ENCODE measurements at places on chromosomes 16 and 17.

DNA sequence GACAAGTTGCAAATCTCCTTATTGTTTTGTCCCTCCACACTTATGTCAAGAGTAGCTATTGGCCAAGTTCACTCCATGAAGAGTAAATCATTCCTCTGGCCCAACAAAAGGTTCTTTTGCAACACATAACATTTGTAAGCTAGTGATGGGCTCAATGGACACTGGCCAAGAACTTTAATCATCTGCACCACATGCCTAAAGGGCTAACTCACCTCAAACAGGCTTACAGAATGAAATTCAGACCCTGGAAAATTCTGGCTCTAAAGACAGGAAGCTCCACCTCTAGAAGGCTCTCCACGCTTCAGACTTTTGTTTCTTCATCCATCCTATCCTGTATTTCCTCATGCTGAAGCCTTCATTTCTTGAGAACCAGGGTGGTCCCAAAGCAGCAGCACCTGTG, 10.9 kb upstream of the ANKFN1 start:
- peak; percentile 10 for DNase-seq

DNA sequence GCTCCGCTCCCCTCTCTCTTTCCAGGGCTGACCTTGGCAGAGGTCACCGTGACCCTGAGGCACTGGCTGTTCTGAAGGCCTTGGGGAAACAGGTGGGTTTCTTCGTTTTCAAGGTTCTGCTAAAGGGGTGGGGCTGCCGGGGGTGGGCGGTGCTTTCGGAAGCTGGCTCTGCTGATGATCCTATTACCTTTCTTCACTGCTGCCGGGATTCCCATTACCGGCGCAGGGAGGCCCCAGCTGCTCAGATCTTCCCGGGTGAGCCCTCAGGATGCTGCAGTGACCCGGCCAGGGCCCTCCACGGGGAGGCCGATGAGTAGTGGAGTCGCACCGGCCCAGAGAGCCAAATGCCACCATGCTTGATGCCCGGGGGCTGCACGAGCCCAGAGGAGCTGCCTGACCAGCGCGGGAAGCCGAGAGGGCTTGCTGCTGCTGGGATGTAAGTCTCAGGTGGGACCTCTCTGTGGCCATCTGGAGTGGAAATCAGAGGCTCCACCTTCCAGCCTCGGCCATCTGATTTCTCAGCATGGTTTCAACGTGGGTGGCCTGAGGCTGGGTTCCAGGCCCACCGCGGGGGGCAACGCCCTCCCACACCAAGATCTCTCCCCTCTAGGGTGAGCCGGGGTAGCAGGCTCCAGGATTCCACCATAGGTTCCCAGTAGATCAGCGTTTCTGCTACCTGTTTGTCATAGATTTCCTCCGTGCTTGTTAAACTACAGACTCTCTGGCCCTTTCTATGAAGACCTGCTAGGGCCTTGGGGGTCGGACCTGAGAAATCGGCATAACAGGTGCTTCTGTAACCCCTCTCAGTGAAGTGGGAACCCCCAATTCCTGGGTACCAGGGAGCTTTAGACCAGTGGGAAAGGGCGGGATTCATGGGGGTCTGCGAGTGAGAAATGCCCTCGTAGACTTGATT, 21.6 kb upstream of the ADCY7 start:
- DNase-seq, result no peak

DNA sequence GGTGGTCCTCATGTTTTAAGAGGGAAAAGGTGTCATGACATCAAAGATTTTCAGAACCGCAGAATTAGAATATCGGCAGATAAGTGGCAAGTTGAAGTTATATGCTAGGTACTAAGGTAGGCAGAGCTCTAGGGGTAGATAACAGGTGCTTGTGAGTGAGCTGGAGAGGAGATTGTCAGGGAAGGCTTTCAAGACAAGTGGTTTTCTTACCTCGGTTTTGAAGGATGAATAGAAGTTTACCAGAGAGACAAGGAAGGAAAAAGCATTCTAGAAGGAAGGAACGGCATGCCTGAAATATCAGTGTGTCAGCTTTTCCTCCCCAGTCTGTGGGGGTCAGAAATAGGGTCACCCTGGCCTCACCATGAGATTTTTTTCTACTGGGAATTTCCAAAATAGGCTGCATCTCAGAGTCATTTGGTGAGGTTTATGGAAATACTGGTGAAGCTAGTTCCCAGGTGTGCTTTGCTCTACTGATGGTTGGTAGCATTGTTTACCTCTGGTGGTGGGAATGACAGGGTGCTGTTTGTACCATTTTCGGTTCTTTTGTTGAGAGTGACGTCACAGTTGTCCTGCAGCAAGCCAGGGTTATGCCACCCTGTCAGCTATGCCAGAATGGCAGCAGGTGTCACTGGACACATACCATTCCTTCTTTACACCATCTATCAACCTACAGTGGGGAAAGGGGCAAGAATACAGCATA, 112.5 kb downstream of the MSI2 start:
- DNase-seq, result no peak

GRCh38 chr17:43431714-43432523, 33.1 kb downstream of the ARL4D start:
- DNase-seq, result no peak

DNA sequence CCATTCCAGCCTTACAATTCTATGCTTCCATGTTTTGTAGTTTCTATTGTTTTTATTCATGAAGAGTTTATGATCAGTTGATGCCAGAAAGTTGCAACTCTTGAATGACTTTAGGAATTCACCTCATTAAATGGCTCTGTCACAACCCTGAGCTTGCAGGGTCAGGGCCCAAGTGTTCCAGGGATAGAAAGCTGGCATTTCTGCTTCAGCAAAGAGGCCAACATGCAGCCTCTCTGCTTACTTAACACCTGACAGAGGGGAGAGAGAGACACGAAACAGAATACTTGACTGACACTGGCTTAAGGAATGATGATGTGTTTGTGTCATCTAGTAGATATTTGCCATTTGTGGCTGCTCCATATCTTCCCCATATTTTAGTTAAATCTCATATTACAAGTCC, 328.1 kb downstream of the CA10 start:
- no peak for DNase-seq

DNA sequence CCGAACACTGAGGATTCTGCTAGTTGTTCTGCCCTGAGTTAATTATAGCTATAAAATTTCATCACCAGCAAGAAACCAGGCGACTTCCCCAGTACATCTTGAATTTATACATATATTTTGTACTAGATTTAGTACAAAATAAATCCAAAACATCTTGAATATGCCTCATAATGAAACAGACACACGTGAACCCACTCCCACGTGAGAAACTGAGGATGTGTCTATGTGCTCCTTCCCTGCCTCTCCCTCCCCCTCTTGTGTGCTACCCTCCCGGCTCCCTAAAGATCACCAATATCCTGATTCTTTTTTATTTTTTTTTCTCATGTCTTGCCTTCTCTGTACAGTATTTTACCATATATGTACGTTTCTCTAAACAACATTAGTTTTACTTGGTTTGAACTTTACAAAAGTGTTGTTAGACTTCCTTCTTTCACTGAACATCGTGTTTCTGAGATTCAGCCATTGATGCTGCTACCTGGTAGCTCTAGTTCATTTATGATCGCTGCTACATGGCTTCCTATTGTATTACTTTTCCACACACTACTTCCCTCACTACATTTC, 1.1 kb upstream of the LCMT1 start:
- no peak for DNase-seq

DNA sequence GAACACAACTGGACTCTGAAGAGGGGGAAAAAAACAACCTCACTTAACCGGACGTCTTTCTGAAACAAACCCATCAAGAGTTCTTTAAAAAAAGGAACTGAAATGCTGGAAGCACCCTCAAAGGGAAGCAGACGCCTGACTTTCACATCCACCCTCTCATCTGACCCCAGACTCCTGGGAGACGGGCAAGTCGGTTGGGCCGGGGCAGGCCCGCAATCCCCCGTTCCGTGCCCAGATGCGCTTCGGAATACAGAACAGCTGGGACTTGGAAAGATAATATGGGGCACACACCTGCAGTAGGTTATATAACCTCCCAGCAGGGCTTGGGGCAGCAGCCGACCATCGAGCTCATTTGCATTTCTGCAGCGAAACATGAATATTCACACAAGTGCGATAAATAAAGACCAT, 3.7 kb downstream of the ARHGAP27 start:
- no peak for DNase-seq

- DNase-seq, result no peak
Observed at GRCh38 chr16:48378276-48378675, 6.9 kb downstream of the SIAH1 start.

- DNase-seq, result peak; percentile 79
Observed at GRCh38 chr17:79844869-79845600, 5.8 kb upstream of the CBX4 start.

DNA sequence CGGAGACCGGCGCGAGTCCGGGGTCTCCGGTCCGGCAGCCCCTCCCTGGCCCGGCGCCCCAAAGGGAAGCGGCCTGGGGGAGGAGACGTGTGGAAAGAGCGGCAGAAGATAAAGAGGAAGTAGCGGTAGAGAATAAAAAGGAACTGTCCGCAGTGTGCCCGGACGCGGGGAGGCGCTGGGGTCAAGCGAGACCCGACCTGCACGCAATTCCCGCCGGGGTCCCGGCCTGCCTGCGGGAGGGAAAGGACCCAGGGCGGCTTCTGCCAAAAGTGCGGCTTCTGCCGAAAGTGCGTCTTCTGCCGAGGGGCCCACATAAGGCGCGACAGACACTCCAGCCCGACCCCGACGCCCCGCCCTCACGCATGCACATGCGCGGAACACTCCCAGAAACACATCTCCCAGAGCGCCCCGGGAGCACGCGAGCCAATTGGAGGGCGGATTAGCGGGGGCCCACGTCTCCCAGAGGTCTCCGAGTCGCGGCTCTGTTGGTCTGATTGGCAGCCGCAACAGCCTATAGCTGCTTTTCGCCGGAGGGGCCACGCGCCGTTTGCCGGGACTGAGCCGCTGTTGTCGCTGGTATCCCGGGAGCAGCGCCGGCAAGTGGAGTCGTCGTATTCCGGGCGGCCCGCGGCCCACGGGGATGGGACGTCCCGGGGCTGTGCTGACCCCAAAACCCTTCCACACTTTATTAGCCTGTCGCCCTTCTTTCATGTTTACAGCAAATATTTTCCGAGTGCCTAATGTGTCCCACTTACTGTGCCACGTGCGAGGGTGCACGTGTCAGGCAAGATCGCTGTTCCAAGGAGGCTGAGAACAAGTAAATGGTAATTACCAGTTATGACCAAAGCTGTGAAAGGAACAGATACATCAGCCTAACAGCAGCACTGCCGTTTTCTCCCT, 8.0 kb upstream of the MEFV start:
- DNase-seq, result peak; percentile 99

- DNase-seq, result peak; percentile 51
Observed at GRCh38 chr16:19502395-19503131, 19.3 kb downstream of the GDE1 start.

GRCh38 chr17:64387545-64388171, 3.0 kb downstream of the PECAM1 start:
- DNase-seq, result no peak

DNA sequence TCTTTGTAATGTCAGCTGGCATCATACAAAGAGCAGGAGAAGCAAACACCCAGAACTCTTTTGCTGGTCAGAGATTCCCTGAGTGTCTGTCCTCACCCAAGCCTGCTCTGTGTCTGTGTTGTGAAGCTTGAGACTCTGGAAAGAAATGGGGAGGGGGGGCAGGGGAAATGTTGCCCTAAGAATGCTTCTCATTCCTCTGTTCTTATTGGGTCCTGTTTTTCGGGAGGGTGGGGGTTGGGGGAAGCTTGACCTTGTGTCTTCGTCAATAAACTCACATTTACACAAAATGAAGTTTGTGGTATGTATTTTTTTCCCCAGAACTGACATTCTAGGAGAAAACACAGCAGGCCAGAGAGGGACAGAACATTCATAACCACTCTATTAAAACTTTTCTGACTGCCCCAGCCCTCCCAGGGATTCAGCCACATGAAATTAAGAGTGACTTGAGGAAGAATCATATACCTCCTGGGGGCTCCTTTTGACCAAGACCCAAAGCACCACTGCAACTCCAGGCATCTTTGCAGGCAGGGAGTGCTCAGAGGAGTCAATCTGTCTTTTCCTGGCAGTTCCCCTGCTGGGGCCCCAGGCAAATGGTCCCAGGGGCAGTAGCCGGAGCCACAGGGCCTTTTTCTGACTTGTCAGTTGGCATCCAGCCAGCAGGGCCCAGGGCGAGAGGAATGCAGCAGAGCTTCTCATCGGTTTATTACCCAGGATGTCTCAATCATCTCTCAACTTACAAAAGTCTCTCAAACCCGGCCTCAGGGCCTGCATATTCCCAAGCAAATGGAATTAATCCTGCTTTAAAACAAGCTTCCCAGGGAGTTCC, 5.1 kb upstream of the RASL10B start:
- DNase-seq, result peak; percentile 85

DNA sequence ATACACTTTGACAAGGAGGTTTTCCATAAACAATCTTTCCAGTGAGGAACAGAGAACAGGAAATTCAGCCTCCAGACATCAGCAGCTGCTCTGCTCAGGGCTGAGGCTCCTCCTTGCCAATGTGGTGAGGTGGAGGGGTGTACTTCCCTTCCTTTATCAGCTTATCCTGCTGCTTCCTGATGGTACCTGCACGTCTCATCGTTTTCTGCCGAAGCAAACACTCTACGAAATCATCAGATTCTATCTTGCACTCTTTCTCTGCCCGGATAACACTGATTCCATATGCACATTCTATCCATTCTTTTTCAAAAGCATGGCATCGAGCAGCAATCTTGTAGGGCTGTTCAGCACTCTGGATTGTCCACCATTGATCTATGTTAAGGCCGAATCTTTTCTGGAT, 15.4 kb upstream of the SEZ6 start:
- no peak for DNase-seq

DNA sequence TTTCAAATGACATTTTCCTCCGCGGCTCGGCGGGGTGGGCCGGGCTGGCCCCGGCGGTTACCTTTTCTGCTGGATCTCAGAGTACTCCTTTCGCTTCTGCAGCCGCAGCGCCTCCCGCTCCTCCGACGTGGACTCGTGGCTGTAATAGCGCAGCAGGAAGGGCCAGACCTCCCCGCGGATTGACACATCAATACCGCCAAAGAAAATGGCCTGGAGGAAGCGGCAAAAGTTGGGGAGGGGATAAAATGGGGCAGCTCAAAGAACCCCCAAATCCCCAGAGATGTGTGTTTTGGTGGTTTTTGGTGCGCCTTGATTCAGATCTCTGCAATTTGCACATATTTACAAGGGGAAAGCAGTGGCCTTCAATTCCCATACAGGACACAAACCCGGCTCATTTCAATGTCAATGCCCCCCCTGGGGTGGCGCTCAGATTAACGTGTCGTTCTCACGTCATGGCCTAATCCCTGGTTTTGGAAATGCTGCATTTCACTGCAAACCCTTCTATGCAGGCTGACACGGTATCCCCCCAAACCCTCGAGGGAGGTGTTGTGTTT, 85.9 kb downstream of the TBC1D16 start:
- DNase-seq, result no peak

DNA sequence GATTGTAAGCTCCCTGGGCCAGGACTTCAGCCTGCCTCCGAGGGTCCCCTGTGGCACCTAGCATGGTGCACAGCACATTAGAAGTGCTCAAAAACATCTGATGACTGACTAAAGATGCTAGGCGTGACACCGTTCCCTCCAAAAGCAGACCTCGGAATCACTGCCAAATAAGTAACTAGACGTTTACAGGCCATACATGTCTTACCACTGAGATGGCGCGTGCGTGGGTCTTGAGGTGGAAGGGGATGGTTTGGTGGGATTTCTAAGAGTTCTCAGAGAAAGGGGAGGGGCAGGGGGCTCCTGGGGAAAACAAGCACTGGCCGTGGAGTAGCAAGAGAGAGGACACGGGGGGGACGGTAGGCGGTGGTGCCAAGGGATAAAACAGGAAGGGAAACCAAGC, 12.4 kb downstream of the MPO start:
- DNase-seq, result no peak

GRCh38 chr17:11598274-11599221, at the start of gene DNAH9:
TSS of gene DNAH9 (plus strand) at chr17:11598470. CDS start at chr17:11598499, 29 bp downstream.
- DNase-seq, result no peak
